ENCODE measurements at places on chromosomes 6 and 20.

DNA sequence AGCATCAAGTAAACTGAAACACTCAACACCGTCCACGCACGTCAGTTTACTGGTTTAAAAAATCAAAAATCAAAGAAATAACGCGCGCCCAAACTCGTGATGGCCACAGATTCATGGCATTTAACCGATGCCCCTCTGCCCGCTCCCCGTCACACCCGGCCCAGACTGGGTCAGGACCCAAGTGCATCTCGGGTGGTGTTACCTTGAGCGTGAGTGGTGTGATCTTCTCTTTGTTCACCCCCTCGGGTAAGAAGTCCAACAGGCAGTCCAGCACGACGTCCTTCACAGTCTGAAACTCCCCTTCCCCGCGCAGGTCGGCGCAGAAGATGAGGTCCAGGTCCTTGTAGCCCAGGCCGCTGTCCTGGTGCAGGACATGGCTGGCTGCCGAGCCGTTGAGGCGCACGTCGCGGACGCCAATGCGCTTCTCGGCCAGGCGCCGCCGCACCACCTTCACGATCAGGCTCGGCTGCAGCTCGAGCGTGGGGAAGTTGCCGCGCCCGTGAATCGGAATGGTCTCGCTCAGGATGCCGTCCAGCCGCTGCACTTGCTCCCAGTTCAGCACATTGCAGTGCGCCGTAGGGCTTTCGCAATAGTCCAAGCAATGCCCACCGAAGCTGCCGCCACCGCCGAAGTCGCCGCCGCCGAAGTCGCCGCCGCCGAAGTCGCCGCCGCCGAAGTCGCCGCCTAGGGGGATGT, 945 bp downstream of the TENT5A start:
- DNase-seq = no peak

DNA sequence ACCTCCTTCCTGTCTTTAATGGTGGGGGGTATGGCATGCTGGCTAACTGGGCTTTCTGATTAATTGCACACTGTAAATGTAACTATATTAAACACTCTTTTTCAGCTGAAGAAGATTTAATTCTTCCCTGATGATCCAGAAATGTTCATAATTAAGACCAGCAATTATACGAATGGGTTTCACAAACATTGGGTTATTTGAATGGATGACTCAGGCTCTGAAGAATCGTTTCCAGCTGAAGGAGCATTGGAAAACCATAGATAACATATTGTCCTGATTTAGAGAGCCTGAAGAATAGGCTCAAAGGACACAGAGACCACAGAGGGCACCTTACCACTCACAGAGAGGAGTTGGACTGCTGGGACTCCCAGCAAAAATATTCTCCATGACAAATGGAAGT, 130.7 kb upstream of the SSTR4 start:
- peak; percentile 74 for DNase-seq

DNA sequence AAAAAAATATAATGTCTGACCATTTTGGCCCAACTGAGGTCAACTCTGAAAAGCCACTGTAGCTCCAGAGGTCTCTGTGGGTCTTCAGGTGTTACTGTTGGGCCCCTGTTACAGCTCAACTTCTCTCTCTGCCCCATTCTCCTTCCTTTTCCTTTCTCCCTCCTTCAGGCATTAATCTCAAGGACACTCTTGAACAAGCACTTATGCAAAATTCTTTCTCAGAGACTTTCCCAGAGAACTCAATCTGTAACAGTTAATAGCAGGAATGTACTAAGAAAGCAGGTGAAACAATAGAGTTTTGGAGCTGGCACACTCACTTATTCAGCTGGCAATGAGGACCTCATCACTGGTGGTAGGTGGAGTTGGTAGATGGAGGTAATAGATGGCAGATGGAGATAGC, 31.9 kb upstream of the SLC22A3 start:
- DNase-seq = no peak

GRCh38 chr20:39298121-39298520, 336.0 kb downstream of the DHX35 start:
- DNase-seq = no peak

DNA sequence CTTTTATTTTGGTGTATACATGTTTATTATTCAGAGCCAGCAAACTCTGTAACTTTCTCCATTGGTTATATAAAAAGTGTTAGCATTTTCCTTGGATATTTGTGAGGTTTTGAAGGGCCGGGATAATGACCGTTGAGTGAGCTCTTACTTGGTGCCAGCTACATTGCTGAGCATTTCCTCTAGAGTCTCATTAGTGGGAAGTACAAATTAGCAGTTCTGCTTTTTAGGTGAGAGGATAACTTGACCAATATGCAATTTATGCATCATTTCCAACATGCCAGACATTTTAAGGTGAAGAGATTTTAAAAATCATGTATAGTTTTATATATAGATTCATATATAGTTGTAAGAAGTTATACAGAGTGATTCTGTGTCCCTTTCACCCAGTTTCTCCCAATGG, 84.3 kb downstream of the CARMIL1 start:
- DNase-seq = no peak

DNA sequence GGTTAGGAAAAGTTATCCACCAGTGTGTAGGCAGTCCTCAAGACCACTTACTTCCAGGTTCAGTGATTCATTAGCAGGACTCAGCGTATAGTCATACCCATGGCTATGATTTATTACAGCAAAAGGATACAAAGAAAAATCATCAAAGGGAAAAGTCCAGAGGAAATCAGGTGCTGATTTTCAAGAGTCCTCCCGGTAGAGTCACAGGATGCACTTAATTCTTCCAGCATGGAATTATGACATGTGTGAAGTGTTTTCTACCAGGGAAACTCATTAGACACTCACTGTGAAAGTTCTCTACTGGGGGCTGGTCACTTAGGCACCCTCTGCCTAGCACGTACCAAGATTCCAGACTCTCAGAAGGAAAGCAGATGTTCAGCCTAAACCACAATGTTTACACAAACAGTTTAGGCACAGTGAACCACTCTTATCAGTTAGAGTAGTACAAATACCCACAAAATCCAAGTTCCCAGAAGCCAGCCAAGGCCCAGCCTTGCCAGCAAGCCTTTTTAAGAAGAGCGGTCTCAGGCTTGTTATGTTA, 10.2 kb downstream of the WFDC3 start:
- peak; percentile 97 for DNase-seq

DNA sequence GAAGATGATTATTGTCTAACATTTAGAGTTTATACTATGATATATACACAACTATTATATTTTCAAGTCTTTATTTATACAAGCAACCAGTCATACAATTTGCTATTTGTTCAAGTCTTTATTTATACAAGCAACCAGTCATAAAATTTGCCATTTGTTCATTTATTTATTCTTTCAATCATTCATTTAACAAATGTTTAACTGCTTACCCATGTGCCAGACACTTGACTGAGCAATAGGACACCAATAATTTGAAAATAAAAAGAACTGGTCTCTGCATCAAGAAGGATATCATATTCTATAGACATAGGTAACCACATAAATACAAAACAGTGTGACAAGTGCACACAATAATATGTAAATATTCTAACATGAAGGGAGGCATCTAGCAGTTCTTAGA, 20.3 kb downstream of the GRIK2 start:
- DNase-seq = no peak

- DNase-seq = no peak
Measured at GRCh38 chr6:11404838-11405237, 132.7 kb upstream of the TMEM170B start.

GRCh38 chr20:5945963-5946362, 4.4 kb downstream of the TRMT6 start:
- peak; percentile 95 for DNase-seq

- DNase-seq = peak; percentile 49
Measured at GRCh38 chr20:52105442-52106422, 85.8 kb downstream of the ZFP64 start.

GRCh38 chr20:46308258-46309157, at the start of gene CDH22:
TSS of gene CDH22 (minus strand) at chr20:46308498. CDS start at chr20:46251294, 57,204 bp downstream.
- DNase-seq = peak; percentile 26

DNA sequence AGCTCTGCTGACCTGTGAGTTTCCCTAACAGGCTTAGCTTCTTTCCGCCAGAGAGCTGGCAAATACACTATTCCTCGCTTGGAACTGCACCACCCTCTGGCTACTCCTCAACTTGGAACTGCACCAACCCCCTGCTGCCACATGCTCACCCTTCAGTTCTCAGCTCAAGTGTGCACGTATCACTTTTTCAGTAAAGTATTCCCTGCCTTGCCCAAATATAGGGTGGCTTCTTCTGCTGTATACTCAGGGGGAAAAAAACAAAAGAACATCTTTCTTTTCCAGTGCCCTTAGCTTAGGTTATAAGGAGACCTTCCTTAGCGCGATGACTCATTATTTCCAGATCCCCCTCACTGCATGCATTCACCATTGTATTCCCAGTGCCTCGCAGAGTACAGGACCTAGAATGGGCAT, 21.2 kb downstream of the GNAS-AS1 start:
- peak; percentile 18 for DNase-seq

DNA sequence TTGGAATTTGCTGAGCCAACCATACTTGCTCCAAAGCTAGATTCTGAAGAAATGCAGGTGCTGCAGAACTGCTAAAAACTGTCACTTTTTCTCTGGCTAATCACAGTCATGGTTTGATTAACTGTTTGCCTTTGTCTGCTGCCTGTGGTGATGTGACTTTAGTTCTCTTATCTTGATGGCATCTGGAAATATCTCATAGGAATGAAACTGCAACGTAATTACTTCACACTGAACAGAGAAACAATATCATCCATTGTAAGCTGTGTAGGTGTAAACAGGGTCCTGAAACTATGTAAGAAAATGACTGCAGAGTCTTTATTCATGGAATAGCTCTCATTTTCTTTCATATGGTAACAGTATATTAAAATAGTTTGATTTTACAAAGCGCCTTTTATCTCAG, 721.9 kb upstream of the HS3ST5 start:
- no peak for DNase-seq

- peak; percentile 41 for DNase-seq
Measured at GRCh38 chr20:36538026-36538722, 3.1 kb upstream of the MYL9 start.

- no peak for DNase-seq
Measured at GRCh38 chr6:33166363-33166762, 25.9 kb downstream of the COL11A2 start.

GRCh38 chr6:692356-692851, 535 bp downstream of the EXOC2 start:
- DNase-seq = peak; percentile 31

GRCh38 chr20:20780127-20780824, 67.8 kb upstream of the RALGAPA2 start:
- DNase-seq = peak; percentile 25

DNA sequence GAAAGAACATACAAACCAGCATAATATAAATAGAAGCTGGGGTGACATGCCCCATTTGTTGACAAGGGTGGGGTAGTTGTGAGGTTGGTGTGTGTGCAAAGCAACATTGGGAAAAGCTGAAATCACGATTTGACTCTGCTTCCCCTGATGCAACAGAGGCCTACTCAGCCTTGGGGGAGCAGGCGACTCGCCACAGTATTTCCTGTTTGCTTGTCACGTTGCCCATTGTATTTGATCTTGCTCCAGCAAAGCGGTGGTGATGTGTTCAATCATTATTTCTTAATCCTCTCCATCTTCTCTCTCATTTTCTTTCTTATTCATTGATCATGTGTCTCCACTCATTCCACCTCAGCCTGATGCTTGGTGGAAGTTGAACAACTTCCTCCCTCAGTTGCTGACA, 165.8 kb upstream of the CITED2 start:
- peak; percentile 93 for DNase-seq

GRCh38 chr6:142537612-142538478, 236.0 kb downstream of the ADGRG6 start:
- peak; percentile 42 for DNase-seq

DNA sequence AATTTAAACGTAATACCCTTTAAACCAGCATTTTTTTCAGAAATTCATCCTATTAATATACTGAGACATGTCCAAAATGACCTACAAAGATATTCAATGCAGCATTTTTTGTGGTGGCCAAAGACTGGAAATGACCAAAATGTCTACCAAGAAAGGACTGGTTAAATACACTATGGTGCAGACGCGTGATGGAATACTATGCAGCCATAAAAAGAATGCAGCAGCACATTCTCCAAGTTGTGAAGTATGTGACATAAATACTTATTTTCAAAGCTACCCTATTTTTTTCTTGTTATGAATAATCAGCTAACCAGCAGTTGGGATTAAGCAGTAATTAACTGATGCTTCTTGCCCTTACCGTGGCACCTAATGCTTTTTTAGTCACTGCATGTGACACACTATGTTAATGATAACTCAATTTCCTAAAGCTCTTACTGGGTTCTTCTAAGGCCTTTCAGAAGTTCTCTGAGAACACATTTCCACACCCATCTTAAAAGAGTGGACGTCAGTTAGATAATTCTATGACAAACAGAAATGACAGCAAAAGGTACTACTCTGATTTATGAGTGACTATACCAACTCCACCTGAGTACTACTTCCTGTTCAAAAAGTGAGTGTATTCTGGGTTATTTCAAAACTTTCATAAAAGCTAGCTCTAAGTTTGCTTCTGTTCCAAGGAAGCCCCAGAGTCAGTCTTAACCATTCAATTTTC, 24.9 kb downstream of the TTI1 start:
- no peak for DNase-seq

DNA sequence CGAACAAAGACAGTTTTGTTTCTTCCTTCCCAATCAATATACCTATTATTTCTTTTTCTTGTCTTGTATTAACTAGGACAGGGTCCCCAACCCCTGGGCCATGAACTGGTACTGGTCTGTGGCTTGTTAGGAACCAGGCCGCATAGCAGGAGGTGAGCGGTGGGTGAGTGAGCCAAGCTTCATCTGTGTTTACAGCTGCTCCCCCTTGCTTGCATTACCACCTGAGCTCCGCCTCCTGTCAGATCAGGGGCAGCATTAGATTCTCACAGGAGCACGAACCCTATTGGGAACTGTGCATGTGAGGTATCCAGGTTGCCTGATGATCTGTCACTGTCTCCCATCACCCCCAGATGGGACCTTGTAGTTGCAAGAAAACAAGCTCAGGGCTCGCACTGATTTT, 151.9 kb downstream of the CDKAL1 start:
- no peak for DNase-seq

DNA sequence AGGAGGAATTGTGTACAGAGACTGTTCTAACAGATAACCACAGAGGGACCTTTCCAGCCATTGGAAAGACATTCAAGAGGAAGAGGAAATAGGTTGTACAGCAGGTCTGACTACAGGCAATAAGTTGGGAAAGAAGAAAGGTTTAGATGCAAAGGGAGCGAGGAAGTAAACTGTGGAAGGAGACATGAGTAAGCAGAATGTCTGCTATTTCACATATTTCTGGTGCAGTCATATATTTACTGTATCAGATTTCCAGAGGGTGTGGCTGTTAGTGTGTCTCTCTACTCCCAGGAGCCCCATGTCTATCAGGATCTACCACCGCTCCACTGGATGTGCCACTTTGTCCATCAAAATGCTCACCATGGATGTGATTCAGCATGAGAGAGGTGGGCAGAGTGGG, 25.9 kb downstream of the MRS2 start:
- DNase-seq = peak; percentile 42

GRCh38 chr6:157860505-157860991, 37.5 kb downstream of the SNX9 start:
- DNase-seq = no peak

- no peak for DNase-seq
Measured at GRCh38 chr20:22586645-22587310, 2.4 kb upstream of the FOXA2 start.

All from fibroblast of mammary gland (primary cell).